ENCODE measurements at places on chromosomes 2 and 18.

GRCh38 chr18:34965108-34965507 lies 76.1 kb upstream of the MAPRE2 start:
- DNase-seq = no peak

DNA sequence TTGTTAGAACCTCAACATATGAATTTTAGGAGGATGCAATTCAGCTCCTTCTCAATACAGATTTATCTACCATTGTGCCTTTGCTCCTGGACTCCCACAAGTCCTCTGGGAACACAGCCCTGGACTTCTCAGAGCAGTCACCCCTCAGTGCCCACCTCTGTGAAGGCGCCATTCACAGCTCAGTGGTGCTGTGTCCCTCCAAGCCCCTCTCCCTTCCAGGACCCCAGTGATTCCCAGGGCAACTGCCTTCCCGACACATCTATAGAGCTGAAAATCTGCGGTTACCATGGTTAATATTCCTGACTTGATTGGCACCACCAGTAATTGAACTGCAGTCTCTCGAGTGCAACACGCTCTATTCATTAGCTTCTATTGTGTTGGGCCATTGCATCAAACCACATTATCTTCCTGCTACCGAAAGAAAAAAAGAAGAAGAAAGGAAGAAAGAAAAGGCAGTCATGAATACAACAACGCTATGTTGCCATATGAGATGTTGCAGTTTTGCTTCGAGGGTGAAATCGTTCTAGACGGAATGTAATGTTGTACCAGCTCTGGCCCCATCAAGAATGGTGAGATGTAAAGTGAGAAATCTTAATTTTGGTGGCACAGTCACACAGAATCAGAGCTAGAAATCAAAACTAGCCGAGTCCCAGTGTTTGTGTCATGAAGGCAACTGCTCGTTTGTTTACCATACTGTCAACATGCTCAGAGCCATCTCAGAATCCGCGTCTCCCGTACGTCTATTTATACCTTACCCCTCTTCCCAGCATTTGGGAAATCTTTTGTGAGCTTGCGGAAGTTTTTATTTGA lies 524.0 kb upstream of the ID2 start:
- DNase-seq = no peak

- DNase-seq = no peak
Measured at GRCh38 chr2:45275242-45275805, 266.1 kb upstream of the SIX2 start.

DNA sequence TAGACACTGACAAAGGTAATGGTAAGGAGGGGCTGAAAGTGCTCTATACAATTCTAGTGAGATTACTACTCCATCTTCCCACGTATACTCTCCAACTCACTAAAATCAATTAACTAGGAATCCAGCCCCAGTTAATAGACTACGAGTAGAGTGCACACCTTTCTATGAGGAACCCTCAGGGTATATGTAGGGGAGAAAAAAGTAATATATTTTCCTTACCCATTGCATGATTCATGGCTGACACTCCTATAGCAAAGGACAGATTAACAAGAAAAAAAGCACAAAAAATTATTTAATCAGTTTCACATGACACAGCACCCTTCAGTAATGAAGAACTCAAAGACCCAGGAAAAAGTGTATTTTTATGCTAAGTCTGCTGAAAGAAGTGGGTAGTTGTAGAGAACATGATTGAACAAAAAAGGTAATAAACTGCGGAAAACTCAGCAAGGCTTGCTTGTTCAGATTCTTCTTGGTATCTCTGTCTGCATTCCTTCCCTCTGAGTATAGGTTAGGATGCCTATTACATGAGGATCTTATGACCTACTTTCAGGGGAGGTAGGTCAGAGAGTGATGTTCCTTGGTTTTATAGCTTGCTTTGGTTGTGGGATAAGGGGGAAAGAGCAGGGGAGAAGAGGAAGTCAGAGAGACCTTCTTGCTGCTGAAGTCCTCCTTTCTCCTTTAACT lies 342.0 kb upstream of the DLGAP1 start:
- no peak for DNase-seq

- DNase-seq = no peak
Measured at GRCh38 chr2:172929644-172930043, 146.0 kb upstream of the MAP3K20 start.

DNA sequence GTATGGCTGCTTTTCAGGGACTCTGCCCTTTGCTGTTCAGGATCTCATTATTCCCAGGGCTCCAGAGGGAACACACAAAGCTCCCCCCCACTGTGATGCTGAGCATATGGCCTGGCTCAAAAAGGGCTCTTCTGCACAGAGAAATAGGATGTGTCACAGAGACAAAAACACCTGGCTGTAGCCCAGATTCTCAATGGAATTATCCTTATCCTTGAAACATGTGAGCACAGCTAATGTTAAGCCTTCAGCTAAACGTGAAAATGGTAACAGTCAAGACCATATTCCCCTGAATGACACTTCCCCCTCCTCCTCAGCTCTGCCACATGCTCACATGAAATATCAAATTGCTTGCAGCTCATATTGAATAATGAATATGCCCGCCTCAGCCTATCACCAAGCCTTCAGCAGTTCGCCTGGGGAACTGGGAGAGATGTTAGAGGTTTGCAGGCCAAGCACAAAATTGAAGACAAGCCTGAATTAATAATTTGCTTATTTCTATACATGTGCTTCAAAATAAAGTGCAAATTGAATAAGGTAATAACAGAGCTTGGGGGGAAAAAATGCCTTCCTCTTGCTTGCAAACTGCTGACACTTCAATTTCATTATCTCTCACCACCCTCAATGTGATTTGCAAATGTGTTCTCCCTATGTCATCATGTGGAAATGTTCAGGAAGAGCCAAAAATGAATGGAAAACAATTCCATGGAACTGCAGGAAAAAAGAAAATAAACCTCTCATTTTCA lies 181.0 kb upstream of the HNRNPA3 start:
- no peak for DNase-seq

GRCh38 chr2:69083235-69083748 lies 70.3 kb downstream of the ANTXR1 start:
- DNase-seq = no peak

GRCh38 chr2:198040835-198041234 lies 236.4 kb downstream of the PLCL1 start:
- DNase-seq = no peak

- no peak for DNase-seq
Measured at GRCh38 chr2:46136481-46136880, 160.7 kb upstream of the EPAS1 start.

GRCh38 chr2:173983391-173983871 lies 18.3 kb upstream of the SP3 start:
- no peak for DNase-seq

- DNase-seq = no peak
Measured at GRCh38 chr2:144629935-144630334, 110.0 kb upstream of the ZEB2 start.

- no peak for DNase-seq
Measured at GRCh38 chr18:23718243-23718720, 29.0 kb downstream of the LAMA3 start.

GRCh38 chr2:28661589-28662001 lies 90.0 kb upstream of the PPP1CB start:
- no peak for DNase-seq

GRCh38 chr2:59694176-59694575 lies 859.3 kb downstream of the BCL11A start:
- DNase-seq = no peak

GRCh38 chr18:74154716-74155115 lies 6.4 kb downstream of the TIMM21 start:
- no peak for DNase-seq

GRCh38 chr2:119196301-119197125 lies 27.1 kb upstream of the STEAP3 start:
- no peak for DNase-seq

DNA sequence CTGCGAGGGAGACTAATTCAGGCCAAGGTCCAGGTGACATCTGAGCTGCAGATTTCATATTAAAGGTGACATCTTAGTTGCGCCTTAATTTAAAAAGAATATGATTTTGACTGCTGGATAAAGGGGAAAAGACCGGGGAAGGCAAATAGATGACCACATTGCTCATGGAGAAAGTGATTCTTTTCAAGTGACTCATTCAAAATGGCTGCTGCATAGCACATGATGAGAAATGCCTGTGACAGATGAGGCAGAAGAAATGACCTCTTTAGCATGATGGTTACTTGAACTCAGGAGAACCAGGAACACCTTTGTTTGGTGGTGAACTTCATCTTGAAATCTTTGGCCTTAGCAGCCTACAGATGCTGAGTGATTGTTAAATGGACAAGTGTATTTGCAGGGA lies 385.8 kb upstream of the TRIB2 start:
- DNase-seq = no peak

DNA sequence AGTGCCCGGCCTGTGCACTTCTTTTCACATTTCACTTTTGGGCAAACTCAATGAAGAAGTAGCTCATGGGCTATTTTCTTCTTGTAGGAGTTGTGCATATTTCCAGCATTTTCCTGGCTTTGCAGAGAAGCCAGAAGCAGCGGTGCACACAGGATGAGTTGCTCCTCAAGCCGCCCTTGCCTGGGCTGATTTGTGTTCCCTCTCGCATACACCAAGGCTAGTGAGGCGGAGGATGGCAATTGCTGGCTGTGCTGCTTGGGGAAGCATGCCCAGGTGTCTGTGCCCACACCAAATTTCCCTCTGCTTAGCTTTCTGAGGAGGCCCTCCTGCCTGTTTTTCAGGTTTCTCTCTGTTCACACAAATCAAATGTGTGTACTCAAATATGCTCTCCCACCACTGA lies 85.4 kb upstream of the TMEM200C start:
- DNase-seq = no peak

DNA sequence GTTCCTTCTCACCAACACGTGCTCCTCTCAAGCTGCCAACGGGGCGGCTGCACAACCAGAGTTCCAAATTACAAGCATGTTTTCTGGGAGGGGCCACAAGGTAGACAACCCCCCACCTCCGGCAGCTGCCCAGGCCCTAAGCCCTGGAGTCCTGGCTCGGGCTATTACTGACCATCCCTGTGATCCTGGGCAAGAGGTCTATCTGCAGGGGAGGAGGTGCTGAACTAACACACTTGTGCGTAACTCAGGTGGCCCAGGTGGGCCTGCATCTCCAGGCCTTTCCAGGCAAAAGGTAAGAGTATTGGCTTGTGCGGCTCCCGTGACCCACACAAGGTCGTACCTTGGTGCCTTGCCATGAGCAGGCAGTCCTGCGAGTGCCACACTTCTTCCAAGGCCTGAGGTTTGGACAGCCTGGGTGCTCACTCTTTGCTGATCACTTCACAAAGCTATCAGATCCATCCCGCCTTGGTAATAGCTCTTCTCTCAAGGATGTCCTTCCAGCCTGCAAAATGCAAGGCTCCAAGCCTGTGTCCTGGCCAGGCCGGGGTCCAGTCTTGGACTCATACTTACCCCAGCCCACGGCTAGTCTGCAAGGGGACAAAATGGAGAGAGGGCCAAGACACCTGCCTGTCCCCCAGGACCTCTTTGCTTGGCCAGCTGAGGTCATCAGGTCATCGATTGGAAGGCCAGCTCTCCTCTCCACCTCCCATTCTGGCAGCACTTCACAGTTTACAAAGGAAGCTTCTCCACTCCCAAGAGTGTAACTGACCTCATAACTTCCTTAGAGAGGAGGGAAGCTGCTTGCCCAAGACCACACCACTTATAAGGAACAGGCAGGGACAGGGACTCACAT lies 33.9 kb downstream of the ADRA2B start:
- DNase-seq = no peak

GRCh38 chr2:119718501-119719260 lies 39.7 kb downstream of the TMEM177 start:
- DNase-seq = no peak

DNA sequence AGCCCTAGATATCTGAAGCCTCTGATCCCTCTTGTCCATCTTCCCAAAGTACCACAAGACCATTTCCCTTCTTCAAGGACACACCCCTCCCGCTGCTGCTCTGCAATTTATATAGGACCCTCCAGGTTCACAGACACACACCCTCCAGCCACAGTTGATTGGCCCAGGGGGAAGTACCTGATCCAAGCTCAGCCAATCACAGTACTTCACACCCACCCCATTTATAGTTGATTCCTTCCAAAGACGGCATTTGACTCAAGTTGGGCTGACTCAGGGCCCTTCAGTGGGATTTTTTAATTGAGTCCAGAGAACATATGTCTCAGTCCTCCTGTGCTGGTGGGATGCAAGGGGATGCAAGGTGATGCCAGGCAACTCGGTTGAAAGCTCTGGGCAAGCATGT lies 59.2 kb downstream of the GYPC start:
- no peak for DNase-seq

DNA sequence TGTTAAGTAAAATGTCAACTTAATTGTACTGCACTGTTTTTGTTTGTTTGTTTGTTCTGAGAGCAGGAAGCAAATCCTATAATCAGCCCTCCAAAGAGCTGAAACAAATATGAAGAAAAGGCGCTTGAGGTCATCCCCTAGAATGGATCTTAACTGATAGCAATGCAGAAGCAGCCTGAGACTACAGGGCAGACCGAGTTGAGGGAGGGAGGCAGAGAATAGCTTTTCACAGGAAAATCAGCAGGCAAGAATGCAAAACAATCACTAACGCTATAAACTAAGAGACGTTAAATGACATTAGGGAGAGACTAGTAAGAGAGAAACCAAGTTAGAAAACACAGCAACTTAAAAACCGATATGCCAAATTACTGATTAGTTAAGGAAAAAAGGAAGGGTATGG lies 37.2 kb downstream of the GALNT1 start:
- DNase-seq = no peak

DNA sequence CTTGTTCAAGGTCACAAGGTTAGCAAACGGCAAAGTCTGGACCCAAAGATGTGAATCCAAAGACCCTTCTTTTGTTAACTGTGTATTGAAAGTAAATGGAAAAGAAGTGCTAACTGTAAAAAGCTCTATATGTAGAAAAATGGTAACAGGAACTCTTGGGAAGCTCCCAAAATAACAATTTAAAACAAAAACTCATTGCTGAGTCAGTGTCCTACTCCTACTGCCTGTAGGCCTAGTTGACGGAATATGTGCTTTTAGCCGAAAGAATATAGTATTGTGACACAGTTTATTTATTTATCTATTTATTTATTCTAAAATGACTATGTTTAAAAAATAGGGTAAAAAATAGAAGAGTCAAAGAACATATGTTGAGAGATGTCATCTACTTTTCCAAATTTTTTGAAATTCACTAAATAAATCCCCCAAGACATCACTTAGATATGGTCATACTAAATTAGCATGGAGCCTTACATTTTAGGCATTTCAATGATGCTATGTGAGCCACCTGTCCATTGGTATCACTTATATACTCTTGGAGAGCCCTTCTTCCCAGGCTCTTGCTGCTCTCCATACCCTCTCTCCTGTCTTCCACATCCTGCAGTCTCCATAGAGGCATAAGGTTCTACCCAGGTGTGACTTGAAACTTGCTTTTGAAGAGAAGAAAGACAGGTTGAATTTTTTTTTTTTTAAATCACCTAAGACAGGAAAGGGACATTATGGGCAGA lies 13.7 kb downstream of the COL5A2 start:
- DNase-seq = no peak

DNA sequence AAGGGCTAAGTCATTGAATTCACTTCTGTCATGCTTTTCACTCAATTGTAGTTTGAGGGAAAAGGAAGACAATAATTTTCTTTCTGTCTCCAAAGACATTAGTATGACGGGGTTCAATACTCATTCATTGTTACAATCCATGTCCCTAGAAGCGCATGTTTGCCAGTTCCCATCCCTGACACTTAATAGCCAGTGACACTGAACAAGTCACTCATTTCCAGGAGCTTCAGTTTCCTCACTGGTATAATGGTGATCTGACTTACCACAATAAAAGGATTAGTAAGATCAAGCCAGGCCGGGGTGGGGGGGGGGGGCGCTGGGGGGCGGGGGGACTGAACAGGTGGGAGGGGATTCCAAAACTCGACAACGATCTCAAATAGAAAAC lies 144.8 kb upstream of the MAP3K20 start:
- DNase-seq = no peak

All from caudate nucleus (tissue), 63 donors.